ENCODE measurements at places on chromosomes 12 and 14.

GRCh38 chr12:21551841-21552465 is 25.9 kb downstream of the SPX start:
- DNase-seq = no peak
- no peaks in the 10 kb centered on the region for H3K27me3 ChIP-seq
- no peaks in the 10 kb centered on the region for H3K4me1 ChIP-seq
- H3K36me3 ChIP-seq = no peaks in the 10 kb centered on the region
- H3K4me3 ChIP-seq = no peak overlapping the region
- H3K27ac ChIP-seq = no peak overlapping the region

DNA sequence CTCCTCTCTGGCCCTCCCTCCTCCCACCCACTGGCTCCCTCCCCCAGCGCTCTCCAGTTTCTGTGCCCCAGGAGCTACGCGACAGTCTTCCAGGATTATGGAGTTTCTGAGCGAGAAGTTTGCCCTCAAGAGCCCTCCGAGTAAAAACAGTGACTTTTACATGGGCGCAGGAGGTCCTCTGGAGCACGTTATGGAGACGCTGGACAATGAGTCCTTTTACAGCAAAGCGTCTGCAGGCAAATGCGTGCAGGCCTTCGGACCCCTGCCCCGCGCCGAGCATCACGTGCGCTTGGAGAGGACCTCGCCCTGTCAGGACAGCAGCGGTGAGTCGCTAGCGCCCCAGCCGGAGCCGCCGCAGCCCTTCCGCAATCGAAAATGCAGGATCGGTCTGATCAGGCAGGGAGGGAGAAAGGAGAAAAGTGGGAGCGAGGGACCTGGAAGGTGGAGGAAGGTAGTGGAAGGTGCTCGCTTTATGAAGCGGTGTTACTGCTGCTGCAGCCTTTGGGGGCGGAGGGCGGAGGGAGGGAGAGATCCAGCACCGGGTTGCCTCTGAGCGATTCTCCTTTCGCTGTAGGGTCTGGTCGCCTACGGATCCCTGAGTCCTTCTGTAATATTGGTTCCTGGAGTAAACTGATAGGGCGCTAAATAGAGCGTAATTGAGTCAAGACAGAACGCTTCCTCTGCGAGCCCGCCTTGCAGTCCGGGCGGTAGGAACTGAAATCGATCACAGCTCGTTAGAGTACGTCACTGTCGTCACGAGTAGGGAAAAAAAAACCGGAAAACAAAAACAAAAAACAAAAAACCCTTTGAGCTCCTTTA is at the start of gene ALX1:
ALX1 (plus strand) TSS at position 56 of the 819 bp plus-strand sequence; CDS start at position 98, 42 bp downstream.
- peaks cover 1% of the 10 kb centered on the region for H3K36me3 ChIP-seq
- no peaks in the 10 kb centered on the region for H3K4me1 ChIP-seq
- DNase-seq = no peak
- peak within 1 kb of the TSS; percentile 49 for H3K4me3 ChIP-seq

GRCh38 chr12:103140286-103140685 is 182.8 kb downstream of the ASCL1 start:
- no peak overlapping the region for H3K4me3 ChIP-seq
- H3K4me1 ChIP-seq = peaks cover 6% of the 10 kb centered on the region
- no peak for DNase-seq
- H3K36me3 ChIP-seq = no peaks in the 10 kb centered on the region

- H3K27ac ChIP-seq = no peak overlapping the region
- DNase-seq = no peak
- H3K4me1 ChIP-seq = no peaks in the 10 kb centered on the region
- no peaks in the 10 kb centered on the region for H3K36me3 ChIP-seq
- H3K27me3 ChIP-seq = no peaks in the 10 kb centered on the region
- H3K4me3 ChIP-seq = no peak overlapping the region
These were observed 41.2 kb upstream of the PPM1H start for GRCh38 chr12:62976110-62976662.

- DNase-seq = no peak
- H3K36me3 ChIP-seq = no peaks in the 10 kb centered on the region
- H3K4me1 ChIP-seq = no peaks in the 10 kb centered on the region
- peaks cover 6% of the 10 kb centered on the region for H3K27me3 ChIP-seq
- no peak overlapping the region for H3K27ac ChIP-seq
- H3K4me3 ChIP-seq = no peak overlapping the region
These were observed 42.8 kb upstream of the TCL1A start for GRCh38 chr14:95756751-95757150.

DNA sequence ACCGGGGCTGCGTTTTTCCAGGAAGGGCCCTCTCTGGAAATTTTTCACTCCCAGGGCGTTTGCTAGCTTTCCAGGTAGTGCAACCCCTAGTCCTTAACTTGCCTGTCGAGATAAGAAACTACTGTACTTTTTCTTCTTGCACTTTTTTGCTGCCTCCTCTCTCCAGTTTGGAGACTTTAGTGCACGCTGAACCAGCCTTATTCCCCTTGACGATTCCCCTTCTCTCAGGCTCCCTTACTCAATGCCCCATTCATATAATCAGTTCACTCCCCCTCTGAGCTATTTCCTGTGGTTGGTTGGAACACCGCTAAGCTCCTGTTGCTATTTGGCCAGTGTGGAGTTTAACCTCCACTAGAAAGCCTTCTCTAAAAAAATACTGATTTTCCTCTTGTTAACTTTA is 682 bp downstream of the CREBL2 start:
- peak overlapping the region; percentile 85 for H3K4me3 ChIP-seq
- peaks cover 17% of the 10 kb centered on the region for H3K36me3 ChIP-seq
- H3K27ac ChIP-seq = peak overlapping the region; percentile 94
- H3K27me3 ChIP-seq = no peaks in the 10 kb centered on the region
- DNase-seq = peak; percentile 37
- H3K4me1 ChIP-seq = peaks cover 41% of the 10 kb centered on the region

DNA sequence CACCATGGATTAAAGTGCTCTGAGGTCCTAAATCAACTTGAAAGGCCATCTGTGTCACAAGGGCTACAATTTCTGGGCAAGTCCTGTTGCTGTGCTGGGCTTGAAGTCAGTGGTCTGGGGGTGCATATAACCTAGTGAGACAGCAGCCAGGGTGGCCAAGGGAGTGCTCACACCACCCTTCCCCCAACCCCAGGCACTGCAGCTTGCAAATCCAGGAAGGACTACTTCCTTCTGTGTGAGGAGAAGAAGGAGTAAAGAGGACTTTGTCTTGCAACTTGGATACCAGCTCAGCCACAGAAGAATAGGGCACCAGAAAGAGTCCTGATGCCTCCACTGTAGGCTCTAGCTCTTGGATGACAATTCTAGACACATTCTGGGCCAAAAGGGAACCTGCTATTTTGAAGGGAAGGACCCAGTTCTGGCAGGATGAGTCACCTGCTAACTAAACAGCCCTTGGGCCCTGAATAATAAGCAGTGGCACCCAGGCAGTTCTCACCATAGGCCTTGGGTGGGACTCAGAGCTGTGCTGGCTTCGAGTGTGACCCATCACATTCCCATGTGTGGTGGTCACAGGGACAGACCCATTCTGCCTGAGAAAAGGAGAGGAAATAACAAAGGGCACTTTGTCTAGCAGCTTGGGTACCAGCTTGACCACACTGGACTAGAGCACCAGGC is 32.6 kb upstream of the DHRS7 start:
- no peak for DNase-seq
- peaks cover 13% of the 10 kb centered on the region for H3K27me3 ChIP-seq
- H3K4me1 ChIP-seq = peaks cover 7% of the 10 kb centered on the region
- H3K36me3 ChIP-seq = peaks cover 2% of the 10 kb centered on the region
- no peak overlapping the region for H3K27ac ChIP-seq

- no peak overlapping the region for H3K4me3 ChIP-seq
- H3K36me3 ChIP-seq = peaks cover 13% of the 10 kb centered on the region
These were observed 26.8 kb upstream of the BMAL2 start for GRCh38 chr12:27305673-27306456.

GRCh38 chr14:26791117-26791806 is 193.4 kb upstream of the NOVA1 start:
- no peak overlapping the region for H3K4me3 ChIP-seq
- no peak overlapping the region for H3K27ac ChIP-seq
- no peaks in the 10 kb centered on the region for H3K4me1 ChIP-seq
- DNase-seq = no peak
- H3K27me3 ChIP-seq = no peaks in the 10 kb centered on the region

GRCh38 chr14:33350366-33350990 is 411.8 kb downstream of the NPAS3 start:
- no peak overlapping the region for H3K27ac ChIP-seq
- no peaks in the 10 kb centered on the region for H3K4me1 ChIP-seq
- no peaks in the 10 kb centered on the region for H3K27me3 ChIP-seq
- no peak overlapping the region for H3K4me3 ChIP-seq
- no peaks in the 10 kb centered on the region for H3K36me3 ChIP-seq
- no peak for DNase-seq

DNA sequence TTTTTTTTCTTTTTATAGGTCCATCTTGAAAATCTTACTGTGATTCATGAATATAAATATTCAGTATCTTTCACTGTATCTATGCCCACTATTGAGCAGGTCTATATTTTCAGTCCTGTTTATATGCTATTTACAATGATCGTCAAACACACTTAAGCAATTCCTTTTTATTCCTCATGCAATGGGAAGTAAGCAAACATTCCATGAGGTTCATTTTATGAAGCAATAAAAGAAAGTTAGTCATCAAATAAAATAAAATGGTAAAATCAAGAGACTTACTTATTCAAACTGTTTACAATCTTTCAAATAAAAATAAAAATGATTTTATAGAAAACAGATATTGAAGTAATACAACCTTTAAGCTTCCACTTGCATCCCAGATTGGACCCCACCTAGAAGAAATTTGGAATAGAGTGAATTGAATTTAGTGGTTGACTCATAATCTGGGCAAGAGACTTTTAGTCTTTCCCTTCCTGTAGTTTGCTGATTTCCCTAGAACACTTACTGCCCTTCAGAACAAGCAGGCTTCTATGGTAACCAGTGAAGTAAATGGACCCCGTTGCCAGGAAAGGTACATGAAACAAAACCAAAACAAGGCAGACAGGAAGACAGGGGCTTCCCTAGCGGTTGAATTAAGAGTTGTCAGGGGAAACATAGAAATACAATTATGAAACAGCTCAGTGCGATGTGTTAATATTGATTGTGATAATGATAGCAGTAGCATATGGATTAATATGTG is 241.0 kb upstream of the ATP2B1 start:
- peak overlapping the region; percentile 2 for H3K27ac ChIP-seq
- H3K4me3 ChIP-seq = no peak overlapping the region
- H3K27me3 ChIP-seq = no peaks in the 10 kb centered on the region
- peaks cover 20% of the 10 kb centered on the region for H3K4me1 ChIP-seq

DNA sequence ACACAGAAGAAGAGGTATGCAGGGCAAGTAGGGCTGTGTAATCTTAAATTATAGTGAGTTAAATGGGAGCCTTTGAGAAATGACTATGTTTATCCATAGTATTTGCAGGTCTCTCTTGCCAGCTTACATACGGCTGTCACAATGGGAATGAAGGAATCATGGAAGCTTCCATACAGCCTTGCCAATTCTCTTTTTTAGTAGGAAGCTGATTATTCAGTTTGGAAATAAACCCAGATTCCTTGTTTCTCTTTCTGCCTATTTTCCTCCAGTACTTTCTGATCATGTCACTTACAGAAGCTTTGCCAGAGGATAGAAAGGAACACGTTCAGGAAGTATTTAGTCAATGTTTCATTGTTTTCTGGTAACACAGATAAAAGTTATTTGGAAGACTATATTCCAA is 217.4 kb upstream of the DIO2 start:
- no peak overlapping the region for H3K4me3 ChIP-seq
- H3K27ac ChIP-seq = no peak overlapping the region

DNA sequence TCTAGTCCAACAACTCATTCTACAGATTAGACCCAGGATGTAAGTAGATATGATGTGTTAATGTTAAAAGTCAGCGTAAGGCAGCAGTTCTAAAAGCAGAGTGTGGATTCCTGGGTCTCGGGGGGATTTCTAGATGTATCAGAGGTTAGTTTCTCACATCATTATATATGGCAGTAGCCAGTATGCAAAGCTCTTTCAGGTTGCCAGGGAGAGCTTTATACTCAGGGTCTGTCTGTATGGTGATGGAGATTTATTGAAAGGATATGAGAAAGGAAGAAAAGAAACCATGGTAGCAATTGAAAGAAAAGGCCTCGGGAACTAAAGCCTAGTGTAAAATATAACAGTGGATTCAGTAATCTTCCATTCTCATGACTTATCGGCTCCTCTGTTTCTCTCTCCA is 26.2 kb upstream of the PAWR start:
- no peaks in the 10 kb centered on the region for H3K4me1 ChIP-seq
- H3K4me3 ChIP-seq = no peak overlapping the region

Data from activated CD8-positive, alpha-beta T cell treated with anti-CD3 and anti-CD28 coated beads, Interleukin-2, amount 10 ng/mL, durations not matched to agents 7 days and 5 days (primary cell).